ENCODE measurements at places on chromosomes 3 and 15.
A peak's percentile ranks its signal among the peaks of the same experiment; 100 is the strongest.

- peak; percentile 14 for DNase-seq
These were observed 47.0 kb downstream of the MTHFS start for GRCh38 chr15:79849789-79850188.

DNA sequence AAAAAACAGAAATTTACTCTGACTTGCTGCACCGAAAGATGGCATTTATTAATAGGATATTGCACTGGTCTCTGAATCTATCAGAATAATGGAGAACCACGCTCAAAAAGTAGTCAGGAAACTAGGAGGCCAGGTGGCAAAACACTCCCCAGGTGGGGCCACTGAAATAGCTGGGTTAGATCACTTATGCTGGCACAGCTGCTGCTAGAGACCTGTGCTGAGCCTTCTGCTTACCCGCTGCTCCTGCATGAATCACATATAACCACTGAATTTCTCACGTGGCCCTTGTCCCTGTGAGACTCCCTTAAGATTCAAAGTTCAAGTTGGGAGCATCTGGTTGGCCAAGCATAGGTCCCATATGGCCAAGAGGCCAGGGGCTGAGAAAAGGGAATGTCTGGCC, 66.0 kb upstream of the OXTR start:
- no peak for DNase-seq

DNA sequence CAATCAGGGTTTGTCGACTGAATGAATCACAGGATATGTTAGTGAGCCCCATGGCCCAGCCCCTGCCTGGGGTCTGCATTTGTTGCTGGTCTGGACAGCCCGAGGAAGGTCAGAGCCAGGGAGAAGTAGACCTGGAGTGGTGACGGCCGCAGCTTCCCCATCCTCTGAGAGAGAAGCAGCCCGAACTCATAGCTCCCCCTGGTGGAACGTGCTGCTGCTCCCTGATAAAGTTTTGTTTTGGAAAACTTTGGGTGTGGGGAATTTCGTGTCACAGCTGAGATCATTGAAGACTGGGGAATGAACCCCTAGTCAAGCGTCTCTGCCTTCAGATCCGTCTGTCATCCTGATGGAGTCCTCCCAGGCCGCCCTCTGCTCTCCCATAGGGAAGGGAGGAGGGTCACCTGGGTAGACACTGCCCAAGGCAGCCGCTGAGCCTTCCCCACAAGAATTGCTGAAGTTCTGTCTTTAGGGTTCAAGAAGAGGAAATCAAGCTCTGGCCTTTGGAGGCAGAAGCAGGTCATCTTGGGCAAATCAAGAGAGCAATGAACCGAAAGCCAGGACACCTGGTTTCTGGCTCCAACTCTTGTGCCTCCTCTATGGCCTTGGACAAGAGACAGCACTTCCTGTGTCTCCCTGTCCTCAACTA, 60.5 kb downstream of the GLDN start:
- DNase-seq: peak; percentile 31

GRCh38 chr3:57709559-57709958, 16.7 kb upstream of the DENND6A start:
- no peak for DNase-seq

GRCh38 chr15:65304381-65305149, at the start of gene RNU5B-1:
Gene RNU5B-1, plus strand, starts transcription at chr15:65304677.
- peak; percentile 97 for DNase-seq

GRCh38 chr3:168628549-168628948, 532.8 kb upstream of the GOLIM4 start:
- no peak for DNase-seq

- DNase-seq: no peak
These were observed 103.1 kb downstream of the VGLL3 start for GRCh38 chr3:86887876-86888275.
